ENCODE measurements at places on chromosomes 1 and 21. TPM values are rescaled to one million over a fixed set of nuclear protein-coding genes. Genes with fewer than 3 reads are reported as not detected.

The HCRTR1 gene
- not detected for polyA plus RNA-seq

DNA sequence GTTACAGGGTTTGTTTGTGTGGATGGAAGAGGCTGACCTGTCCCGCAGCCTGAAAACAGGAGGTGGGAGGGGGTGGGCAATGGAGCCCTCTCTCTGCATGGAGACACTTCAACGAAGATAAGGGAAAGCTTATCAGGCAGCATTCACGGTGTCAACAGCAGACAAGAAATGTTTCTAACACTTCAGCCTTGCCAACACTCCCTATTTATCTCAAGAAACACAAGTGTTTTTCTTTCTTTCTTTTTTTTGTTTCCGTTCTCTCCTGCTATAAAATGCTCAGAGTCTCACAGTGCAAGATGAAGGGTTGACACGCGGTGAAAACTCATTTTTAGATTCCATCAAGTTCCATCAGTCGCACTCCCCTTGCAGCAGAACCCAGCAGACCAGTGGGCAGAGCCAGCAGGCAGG is 594.4 kb downstream of the MATN1 start:
- DNase-seq = peak; percentile 93

The CXADR gene
- polyA plus RNA-seq = 66.0 TPM

DNA sequence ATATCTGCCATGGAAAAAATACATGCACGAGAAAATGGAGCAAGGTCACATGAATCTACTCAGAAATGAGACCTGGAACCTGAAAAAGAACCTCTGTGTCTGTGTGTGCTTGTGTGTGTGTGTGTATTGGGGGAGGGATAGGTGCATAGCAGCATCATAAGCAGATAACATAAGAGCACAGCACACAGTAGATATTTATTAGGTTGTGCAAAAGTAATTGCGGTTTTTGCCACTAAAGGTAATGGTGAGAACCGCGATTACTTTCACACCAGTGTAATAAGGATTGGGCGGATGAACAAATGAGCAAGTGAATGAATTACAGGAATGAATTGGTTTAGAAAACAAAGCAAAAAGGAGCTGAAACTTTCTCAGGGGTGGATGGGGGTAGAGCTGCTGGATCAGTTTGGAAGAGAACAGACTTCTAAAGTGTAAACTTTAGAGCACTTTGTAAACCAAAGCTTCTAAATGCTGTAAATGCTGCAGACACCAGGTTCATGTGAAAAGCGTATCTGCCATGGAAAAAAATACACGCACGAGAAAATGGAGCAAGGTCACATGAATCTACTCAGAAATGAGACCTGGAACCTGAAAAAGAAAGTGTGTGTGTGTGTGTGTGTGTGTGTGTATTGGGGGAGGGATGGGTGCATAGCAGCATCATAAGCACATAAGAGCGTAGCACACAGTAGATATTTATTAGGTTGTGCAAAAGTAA is 156.9 kb downstream of the TOMM20 start:
- DNase-seq = no peak

DNA sequence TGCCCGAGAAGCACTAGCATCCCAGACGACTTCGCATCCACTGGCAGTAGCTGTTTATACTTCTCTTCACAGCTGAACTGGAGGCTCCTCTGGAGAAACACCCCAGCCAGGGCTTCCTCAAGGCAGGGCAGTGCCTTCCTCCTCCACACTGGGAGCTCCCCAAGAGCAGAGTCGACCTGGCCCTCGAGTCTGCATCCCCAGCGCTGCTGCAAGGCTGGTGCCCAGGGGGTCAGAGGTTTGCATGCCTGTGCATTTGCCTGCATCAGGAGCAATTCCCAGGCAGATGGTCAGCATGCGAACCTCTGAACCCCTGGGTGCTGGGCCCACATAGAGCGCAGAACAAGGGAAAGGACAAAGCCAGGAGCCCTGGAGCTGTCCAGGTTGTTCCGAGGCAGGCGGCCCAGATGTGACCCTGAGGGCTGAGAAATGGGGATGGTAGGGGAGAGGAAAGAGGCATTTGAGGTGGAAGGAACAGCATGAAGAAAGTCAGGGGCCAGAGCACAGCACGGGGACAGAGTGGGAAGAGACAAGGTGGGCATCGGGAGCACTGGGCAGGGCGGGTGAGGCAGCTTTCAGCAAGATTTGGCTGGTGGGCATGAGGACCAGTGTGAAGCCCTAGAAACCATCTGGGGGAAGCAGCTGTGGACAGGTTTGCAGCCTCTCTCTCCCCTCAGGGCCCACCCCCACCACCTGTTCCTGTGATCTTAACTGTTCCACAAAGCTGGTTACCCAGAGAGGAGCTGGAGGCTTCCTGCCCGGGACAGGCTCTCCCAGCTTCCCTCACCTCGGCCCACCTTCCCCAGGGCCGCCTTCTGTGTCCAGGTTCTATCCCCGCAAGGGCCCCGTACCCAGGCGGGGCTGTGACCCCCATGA is 6.4 kb upstream of the S100A8 start:
- no peak for DNase-seq

DNA sequence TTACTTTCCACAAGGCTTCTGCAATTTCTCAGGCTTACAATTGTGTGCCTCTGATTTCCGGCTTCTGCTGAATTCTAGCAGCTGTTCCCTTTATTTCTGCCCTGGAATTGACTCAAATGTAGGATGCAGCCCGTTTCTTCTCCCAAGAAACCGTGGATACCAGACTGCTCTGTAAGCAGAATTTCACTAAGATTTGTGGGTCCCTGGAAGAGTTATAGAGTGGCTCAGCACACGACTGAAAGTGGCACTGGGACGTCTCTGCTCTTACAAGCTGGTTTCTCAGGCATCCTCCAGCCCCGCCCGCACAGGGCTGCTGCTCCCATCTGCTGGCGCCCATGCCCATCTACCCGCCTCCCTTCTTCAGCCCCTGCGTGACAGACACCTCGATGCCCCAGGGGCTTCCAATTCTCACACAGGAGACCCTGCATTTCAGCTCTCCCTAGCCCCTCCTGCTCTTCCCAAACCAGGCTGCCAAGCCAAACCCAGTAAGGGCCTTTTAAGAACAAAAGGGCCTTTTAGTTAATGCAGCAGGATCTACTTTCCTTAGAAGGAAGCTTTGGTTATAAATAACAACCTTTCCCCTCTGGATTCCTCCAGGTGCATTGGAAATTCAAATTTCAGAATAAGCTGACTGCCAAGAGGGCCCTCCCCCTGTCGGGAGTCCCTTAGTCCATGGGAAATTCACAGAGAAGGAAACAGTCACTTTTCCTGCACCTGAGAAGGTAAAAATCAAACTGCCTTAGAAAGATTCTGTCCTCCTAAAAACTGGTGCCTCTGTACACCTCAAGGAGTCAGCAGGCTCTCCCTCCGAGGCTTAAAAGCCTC is 45.4 kb upstream of the TENT5B start:
- DNase-seq = peak; percentile 25

GRCh38 chr1:152473887-152474537 is 36.6 kb upstream of the LCE5A start:
- no peak for DNase-seq

- DNase-seq = no peak
Measured at GRCh38 chr1:205376739-205377138, 20.0 kb upstream of the KLHDC8A start.

All from cardiac muscle cell (in vitro differentiated cells and primary cell).